Gastroesophageal sphincter (tissue), 4 donors: ENCODE measurements at places on chromosomes 13 and 19.

DNA sequence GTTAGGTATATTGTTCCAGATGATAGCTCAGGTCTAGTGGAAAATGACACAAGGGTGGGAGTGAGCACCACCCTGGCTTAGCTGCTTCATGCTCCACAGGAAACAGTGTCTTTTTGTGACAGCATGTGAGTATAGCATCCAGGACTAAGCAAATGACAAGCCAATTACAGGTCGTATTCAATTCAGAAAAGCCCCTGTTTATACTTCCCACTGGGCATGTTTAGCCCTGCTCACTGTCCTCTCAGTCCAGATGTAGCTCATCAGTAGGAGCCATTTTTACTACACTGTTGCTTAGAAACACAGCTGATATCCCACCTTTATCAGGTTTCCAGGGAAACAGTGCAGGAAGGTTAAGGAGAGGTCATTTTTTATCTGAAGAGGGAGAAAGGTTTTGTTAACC is 8.0 kb downstream of the ABHD13 start:
- no peak for ATAC-seq

DNA sequence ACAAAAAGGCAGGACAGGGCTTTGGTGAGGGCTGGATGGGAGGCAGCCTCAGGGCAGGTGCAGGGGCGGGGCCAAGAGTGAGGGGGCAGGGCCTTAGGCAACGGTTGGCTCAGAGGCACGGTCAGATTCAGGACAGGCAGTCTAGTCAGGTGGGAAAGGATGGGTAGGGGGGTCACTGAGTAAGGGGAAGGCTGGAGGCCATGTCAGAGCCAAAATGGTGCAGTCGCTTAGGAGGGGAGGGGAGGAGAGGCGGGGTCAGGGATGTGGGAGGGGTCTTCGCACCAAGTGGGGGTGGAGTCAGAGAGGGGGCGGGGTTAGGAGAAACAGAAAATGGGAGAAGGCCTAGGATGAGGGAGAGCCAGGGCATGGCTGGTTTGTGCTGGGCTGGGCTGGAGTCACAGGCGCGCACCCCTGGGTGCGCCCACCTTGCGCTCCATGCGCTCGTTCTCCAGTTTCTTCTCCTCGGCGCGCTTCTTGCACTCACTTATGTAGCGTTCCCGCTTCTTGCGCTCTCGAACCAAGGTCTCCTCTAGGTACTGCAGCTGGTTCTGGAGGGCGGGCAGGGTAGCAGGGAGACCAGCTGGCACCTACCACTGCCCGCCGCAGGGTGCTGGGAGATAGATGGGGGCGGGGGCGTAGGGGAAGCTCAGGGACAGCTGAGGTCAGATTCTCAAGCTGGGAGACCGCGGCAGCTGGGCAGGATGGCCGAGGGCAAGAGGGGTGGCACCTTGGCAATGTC is 6.8 kb upstream of the RGL3 start:
- ATAC-seq, result no peak

DNA sequence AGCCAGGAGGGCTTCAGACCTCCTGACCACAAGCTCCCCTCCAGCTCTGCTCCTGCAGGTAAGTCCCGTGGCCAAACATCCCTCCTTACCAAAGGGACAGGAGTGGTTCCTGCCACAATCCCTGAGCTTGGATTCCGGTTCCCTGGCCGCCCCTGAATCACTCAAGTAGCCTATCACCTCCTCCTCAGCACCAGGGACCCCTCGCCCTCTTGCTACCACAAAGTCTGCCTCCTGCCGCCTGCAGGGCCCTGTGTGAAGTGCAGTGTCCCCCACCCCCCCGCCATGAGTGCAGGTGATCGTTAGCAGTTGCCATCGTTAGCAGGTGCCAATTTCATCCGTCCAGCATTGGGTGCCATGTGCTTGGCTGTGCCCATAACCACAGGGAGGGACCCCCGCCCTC is 40.8 kb upstream of the RANBP3 start:
- ATAC-seq, result no peak

DNA sequence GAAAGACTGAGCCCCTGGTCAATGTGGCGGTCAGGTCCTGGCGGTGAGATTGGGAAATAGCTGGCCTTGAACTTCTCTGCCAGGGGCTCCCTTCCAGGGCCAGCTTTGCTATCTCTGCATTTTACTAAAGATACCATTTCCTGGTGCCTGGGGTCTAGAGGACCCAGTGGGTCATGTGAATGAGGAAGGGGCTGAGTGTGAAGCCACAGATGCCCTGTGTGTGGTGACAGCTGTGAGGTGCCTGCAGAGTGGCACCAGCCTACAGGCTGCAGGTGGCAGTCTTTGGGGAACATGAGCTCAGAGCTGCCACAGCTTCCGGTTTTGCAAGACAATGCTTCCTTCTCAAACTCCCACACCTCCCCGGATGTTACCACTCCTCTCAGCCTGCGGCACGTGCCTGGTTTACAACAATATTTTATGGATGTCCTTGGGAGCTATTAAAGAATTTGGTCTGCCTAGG is 5.2 kb upstream of the MLNR start:
- peak; percentile 22 for ATAC-seq
